ENCODE measurements at places on chromosomes 1 and 21. TPM values are rescaled to one million over a fixed set of nuclear protein-coding genes. Genes with fewer than 3 reads are reported as not detected.

TTC34 gene
- total RNA-seq = 0.42 TPM

TCP10L gene
- total RNA-seq = 3.1 TPM

CELSR2 gene
- 11.0 TPM for total RNA-seq

DNA sequence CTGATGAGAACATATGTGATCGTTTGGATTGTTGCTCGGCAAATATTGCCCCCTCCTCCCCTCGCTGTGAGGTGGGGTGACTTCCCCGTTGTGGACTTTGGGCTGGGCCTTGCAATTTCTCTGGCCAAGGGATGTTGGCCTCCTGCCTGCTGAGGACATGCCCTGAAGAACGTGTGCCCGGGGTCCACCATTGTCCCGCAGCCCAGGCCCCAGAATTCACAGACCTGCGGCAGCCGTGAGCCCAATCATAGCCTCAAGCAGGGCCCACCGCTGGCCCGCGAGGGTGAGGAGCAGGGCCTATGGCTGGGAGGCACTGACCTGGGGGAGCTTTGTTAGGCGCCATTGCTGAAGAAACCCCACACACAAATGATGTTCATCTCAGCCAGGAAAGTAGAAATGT lies 58.3 kb upstream of the ACTRT2 start:
- no peak for DNase-seq

DNA sequence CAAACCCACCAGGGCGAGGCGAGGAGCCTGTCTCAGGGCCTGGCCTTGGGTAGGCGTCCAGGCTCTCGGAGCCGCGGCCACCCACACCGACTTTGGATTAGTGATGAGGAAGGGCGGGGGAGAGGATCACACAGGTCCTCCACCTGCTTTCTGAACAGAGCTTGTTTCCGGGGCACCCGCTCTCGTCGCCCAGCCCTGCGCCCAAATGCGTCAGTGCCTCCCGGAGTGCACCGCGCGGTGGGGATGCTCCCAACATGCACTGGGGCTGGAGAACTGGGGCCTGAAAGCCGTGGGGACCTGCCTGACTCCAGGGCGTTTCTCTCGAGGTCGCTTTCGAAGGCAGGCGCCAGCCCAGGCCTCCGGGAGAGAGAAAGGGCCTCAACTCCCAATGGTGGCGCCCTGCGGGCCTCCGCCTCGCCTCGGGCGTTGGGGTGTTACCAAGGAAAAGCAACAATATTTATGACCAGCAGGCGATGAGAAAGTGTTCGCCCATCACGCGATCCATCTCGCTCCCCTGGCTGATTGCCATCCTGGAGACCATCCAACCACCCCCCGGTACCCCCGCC lies 8.9 kb upstream of the LHX8 start:
- DNase-seq = peak; percentile 42

- DNase-seq = no peak
These were observed 149.9 kb downstream of the KIF26B start for GRCh38 chr1:245304698-245305097.
